ENCODE measurements at places on chromosomes 1 and 21.

GRCh38 chr21:28884481-28884880 lies 108.2 kb downstream of the LTN1 start:
- peak; percentile 15 for DNase-seq

DNA sequence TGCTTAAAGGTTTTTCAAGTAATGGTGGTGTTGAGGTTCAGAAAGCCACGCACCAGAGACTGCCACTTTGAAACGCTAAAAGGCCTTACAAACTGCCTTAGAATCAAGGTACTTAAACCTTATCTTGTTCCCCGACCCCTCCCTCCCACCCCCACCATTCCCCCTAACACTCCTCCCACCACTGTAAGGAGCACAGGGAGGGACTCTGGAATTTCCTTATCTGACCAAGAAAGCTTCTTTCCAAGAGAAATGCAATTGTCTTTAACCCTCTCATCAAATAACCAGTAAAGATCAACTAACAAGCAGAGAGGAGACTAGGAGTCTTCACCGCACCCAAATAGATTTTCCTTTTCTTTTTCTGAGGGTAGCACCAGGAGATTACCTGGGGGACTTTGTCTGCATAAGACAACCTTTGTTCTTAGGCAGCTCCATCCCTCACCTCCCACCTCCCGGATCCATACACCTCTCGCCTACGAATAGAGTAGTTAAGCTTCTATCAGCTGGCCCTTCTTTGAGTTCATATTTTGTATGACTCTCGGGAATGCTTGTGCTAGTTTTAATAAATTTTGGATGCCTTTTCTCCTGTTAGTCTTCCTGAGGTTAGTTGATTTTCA lies 137.7 kb upstream of the ADGRL2 start:
- DNase-seq: no peak

DNA sequence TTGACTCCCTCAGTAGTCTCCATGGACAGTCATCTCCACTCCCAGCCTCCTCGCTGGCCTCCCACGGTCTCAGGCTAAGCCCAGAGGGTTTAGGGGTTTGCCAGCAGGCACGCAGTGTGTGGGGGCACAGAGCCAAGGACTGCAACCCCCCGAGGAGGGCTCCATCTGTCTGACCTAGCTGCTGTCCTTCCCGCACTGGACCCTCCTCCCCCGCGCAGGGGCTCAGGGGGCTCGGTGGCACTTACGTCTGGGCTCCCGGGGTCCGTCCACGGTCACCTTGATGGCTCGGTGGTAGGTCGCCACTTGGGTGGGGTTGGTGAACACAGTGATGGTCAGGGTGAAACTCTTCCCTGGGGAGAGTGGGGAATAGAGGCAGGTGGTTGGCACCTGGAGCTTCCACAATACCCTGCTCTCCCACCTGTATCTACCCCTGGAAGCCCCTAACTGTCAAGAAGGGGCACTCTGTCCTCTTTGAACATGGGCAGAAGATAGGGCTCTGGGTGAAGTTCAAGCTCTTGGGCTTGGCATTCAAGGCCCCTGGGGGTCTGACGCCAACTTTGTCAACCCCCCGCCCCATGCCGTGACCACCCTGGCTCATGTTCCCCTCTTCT lies 11.0 kb downstream of the RUNX3 start:
- no peak for DNase-seq

DNA sequence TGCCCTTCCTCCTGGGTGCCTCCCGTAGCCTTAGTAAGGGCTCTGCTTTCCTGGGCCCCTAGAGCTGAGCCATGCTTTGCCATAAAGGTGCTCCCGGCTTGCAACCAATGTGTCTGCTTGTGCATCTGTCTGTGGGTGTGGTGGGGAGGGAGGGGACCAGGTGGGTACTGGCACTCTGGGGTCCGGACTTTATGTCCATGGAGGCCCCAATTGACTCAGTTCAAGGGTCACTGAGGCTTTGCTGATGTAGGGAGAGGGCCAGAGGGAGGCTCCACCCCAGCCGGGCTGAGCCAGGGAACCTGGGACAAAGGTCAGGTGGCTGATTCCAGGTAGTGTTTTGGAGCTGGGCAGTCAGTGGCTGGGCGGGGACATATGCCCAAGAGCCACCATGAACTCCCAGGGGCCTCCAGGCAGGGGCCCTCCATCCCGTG lies 15.0 kb downstream of the TNFRSF25 start:
- no peak for DNase-seq

DNA sequence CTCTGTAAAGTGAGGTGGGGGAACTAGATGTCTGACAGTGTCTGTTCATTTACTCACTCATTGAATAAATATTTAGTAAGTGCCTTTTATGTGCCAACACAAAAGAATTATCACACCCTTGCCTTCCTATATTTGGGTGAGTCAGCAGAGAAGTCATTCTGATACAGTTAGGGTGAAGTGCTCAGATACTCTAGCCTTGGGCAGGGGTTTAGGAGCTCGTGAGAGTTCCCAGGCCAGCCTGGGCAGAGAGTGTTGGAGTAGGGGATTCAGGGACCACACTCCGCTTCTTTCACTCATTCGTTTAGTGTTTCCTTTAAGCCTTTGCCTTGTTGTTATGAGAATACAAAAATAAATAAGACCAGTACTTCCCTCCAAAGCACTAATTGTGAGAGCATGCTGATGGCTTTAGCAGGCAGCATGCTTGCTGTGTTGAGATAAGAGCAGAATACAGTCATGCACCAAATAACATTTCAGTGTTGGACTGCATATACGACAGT lies 83.9 kb downstream of the DYRK1A start:
- DNase-seq: peak; percentile 49

All from renal cortical epithelial cell (primary cell).